ENCODE measurements at places on chromosomes 2 and 18. TPM values are rescaled to one million over a fixed set of nuclear protein-coding genes. Genes with fewer than 3 reads are reported as not detected.
A peak's percentile ranks its signal among the peaks of the same experiment; 100 is the strongest.

DNA sequence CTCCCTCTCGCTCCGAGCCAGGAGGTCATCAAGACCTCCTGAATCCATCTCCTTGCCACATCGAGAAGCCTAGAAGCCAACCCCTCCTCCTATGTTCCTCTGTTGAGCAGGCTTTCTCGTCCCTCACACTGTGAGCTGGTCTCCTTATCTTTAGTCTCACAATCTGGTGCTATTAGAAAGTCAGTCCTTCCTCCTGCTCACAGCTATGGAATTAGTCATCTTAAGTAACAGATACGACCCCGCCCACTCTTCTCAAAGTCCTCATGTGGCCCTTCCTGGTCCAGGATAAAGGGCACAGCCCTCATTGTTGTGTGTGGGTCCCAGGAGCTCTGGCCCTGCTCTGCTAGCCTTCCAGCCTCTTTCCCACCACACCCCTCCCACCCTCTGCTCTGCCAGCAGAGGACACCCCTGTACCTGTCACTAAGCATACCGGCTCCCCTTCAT is 41.4 kb upstream of the TRIB2 start:
- no peaks in the 10 kb centered on the region for H3K27me3 ChIP-seq
- H3K4me1 ChIP-seq, result no peaks in the 10 kb centered on the region
- no peak overlapping the region for H3K27ac ChIP-seq
- peaks cover 3% of the 10 kb centered on the region for H3K36me3 ChIP-seq
- no peak for DNase-seq

DNA sequence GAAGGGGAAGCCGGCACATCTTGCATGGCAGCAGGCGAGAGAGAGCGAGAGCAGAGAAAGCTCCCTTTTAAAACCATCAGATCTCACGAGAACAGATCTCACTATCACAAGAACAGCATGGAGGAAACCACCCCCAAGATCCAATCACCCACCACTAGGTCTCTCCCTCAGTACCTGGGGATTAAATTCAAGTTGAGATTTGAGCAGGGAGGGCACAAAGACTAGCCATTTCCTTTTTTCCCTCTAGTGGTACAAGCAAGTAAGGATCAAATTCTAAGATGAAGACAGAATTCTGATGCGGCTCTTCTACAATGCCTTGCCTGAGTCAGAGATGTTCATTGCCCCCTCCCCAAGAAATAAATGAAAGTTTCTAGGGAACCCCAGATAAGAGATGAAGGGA is 45.6 kb upstream of the ANKRD44 start:
- DNase-seq, result no peak
- peaks cover 44% of the 10 kb centered on the region for H3K4me1 ChIP-seq
- peaks cover 7% of the 10 kb centered on the region for H3K36me3 ChIP-seq
- no peak overlapping the region for H3K4me3 ChIP-seq
- H3K27me3 ChIP-seq, result no peaks in the 10 kb centered on the region

AKAIN1 gene
- not detected for total RNA-seq

GRCh38 chr2:38982498-38982897 is 92.8 kb downstream of the ARHGEF33 start:
- no peak overlapping the region for H3K4me3 ChIP-seq
- H3K27me3 ChIP-seq, result no peaks in the 10 kb centered on the region
- DNase-seq, result no peak
- H3K36me3 ChIP-seq, result peaks cover 15% of the 10 kb centered on the region
- no peak overlapping the region for H3K27ac ChIP-seq

DNA sequence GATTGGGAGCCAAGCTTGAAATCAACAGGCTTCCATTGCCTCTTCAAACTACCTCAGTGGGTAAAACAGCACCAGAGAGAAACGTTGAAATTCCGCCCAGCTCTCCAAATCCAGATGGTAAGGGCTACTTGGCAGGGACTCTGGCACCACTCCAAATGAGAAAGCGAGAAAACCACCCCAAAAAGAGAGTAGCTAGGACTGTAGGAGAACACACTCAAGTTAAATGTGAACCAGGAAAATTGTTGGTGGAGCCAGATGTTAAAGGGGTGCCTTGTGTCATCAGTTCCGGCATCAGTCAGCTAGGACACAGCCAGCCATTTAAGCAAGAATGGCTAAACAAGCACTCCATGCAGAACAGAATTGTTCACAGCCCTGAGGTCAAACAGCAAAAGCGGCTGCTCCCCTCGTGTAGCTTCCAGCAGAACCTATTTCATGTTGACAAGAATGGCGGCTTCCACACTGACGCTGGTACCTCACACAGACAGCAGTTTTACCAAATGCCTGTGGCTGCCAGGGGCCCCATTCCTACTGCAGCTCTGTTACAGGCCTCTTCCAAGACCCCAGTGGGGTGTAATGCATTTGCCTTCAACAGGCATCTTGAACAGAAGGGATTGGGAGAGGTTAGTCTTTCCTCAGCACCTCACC is 167.3 kb downstream of the ASXL3 start:
- no peak overlapping the region for H3K27ac ChIP-seq
- H3K36me3 ChIP-seq, result no peaks in the 10 kb centered on the region
- H3K4me1 ChIP-seq, result no peaks in the 10 kb centered on the region
- no peak for DNase-seq

DNAJC5G gene
- not detected for total RNA-seq

DNA sequence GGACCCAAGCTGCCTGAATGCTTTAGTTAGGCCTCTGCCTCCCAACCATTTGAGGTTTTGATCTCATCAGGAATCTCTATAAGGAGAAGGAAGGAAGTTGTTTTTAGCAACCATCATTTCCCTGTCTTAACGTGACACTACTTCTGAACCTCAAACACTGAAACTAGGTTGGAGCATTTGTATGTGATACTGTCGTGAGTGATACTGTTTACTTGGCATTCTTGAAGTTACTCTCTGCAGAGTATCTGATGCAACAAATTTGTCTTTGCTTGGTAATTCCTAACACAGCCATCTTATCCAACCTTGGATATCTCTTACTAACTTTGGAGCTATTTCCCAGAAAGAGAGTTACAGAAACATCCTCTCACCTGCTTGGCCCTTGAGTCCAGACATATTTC is 22.1 kb downstream of the TTLL4 start:
- no peak overlapping the region for H3K4me3 ChIP-seq
- H3K27me3 ChIP-seq, result no peaks in the 10 kb centered on the region
- peaks cover 16% of the 10 kb centered on the region for H3K4me1 ChIP-seq
- no peak for DNase-seq

SMYD5 gene
- 42.4 TPM for total RNA-seq

DNA sequence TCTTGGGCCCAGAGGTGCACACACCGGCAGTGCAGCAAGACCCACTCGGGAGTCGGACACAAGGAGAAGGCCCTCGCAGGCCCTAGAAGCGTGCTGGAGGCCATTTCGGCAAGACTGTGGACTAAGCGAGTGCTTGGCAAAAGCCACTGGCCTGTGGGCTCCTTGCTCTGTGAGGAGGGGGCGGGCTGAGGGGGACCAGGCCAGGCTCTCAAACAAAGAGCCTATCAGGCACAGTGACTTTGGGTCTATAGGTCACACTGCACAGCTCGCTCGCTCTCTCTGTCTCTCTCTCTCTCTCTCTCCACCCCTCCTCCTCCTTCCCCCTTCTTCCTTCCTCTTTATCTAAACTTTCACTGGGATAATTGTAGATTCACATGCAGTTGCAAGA is 23.6 kb upstream of the ZCCHC2 start:
- peaks cover 2% of the 10 kb centered on the region for H3K4me1 ChIP-seq
- H3K4me3 ChIP-seq, result no peak overlapping the region
- peaks cover 2% of the 10 kb centered on the region for H3K27me3 ChIP-seq
- H3K36me3 ChIP-seq, result no peaks in the 10 kb centered on the region

RAMP1 gene
- 0.25 TPM for total RNA-seq

DNA sequence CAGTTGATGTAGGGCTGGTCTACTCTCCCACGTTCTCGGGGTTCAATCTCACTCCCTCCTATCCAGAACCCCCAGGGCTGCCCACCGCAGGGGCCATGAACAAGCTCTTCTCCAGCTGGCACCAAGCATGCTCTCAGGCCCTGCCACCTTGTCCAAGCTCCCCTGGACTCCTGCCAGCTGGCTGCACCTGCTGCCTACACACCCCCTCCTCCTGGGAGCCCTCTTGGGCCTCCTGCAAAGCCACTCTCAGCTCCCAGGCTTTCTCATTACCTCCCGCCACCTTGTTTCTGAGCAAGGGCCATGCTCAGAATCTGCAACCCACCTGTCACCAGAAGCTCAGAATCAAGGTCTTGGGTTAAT is 56.0 kb downstream of the HDAC4 start:
- no peak overlapping the region for H3K4me3 ChIP-seq
- H3K36me3 ChIP-seq, result peaks cover 5% of the 10 kb centered on the region
- no peak overlapping the region for H3K27ac ChIP-seq
- DNase-seq, result no peak
- peaks cover 10% of the 10 kb centered on the region for H3K4me1 ChIP-seq
- H3K27me3 ChIP-seq, result no peaks in the 10 kb centered on the region

- H3K4me3 ChIP-seq, result no peak overlapping the region
- peaks cover 7% of the 10 kb centered on the region for H3K36me3 ChIP-seq
These were observed 114.2 kb downstream of the RBMS1 start for GRCh38 chr2:160379399-160379798.

- no peaks in the 10 kb centered on the region for H3K36me3 ChIP-seq
- H3K4me1 ChIP-seq, result no peaks in the 10 kb centered on the region
- H3K4me3 ChIP-seq, result no peak overlapping the region
- H3K27me3 ChIP-seq, result peaks cover 13% of the 10 kb centered on the region
These were observed 63.7 kb upstream of the CYRIA start for GRCh38 chr2:16729335-16729734.

DNA sequence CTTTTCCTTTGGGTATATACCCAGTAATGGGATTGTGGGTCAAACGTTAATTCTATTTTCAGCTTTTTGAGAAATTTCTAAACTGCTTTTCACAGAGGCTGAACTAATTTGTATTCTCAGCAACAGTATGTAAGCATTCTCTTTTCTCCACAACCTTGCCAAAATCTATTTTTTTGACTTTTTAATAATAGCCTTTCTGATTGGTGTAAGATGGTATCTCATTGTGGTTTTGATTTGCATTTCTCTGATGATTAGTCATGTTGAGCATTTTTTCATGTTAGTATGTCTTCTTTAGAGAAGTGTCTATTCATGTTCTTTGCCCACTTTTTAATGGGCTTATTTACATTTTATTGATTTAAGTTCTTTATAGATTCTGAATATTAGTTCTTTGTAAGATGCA is 145.5 kb downstream of the TRABD2A start:
- DNase-seq, result no peak
- no peaks in the 10 kb centered on the region for H3K27me3 ChIP-seq
- H3K27ac ChIP-seq, result no peak overlapping the region
- H3K4me3 ChIP-seq, result no peak overlapping the region

DNA sequence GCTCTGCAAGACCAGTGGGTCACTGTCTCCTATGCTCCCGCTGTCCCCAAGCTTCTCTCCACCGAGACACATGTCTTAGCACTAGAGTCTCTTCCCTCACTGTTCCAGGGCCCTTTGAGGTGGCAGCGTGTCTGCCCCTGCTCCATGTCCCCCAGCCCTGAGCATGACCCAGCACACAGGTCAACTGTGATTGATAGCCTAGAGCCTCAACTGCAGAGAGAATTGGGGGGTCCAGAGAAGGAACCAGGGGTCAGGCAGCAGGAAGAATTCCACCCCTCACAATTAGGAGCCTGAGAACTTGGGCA is 54.6 kb upstream of the ODC1 start:
- peaks cover 5% of the 10 kb centered on the region for H3K4me1 ChIP-seq
- no peak overlapping the region for H3K4me3 ChIP-seq
- no peaks in the 10 kb centered on the region for H3K36me3 ChIP-seq
- no peak for DNase-seq
- H3K27ac ChIP-seq, result no peak overlapping the region
- H3K27me3 ChIP-seq, result no peaks in the 10 kb centered on the region

BOLL gene
- total RNA-seq, result not detected

DNA sequence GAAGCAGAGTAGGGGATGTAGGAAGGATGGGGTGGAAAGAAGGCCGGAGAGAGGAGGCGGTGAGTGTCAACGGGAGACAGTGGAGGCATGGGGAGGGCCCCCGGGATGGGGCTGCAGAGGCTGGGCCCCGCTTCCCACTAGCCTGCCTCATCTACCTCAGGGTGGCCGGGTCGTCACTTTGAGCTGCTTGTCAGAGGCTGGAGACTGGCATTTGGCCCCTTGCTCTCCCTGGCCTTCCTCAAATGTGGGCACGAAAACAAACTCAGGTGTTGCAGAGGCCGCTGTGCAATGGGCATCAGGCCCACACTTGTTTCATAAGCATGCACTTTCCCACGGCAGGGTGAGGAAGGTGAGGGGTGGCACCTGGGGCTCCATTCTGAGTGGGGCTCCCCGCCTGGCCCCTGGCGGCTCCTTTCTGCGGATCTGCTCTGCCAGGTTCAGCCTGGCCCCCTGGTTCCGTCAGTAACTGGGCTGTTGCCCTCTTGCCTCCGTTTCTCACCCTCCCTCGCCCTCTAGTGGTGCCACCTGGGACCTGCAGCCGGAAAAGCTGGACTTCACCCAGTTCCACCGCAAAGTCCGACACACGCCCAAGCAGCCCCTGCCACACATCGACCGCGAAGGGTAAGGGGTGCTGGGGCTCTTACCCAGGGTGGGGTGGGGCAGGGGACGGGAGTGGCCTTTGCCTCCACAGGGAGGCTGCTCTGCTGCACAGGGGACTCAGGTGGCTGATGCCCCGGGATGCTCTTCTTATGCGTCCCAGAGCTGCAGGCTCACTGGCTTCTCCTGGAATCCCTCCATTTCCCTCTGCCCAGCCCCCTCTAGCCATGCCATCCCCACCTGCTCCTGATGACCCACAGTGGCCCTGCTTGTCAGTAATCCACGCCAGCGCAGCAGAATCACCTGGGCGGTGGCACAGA is 125.4 kb downstream of the CTIF start:
- H3K36me3 ChIP-seq, result peaks cover 2% of the 10 kb centered on the region
- H3K27ac ChIP-seq, result no peak overlapping the region
- H3K4me3 ChIP-seq, result no peak overlapping the region
- no peaks in the 10 kb centered on the region for H3K27me3 ChIP-seq
- DNase-seq, result peak; percentile 33

GRCh38 chr2:39913648-39914461 is 134.8 kb upstream of the THUMPD2 start:
- H3K36me3 ChIP-seq, result no peaks in the 10 kb centered on the region
- no peak overlapping the region for H3K4me3 ChIP-seq
- peaks cover 15% of the 10 kb centered on the region for H3K27me3 ChIP-seq
- no peak for DNase-seq

DNA sequence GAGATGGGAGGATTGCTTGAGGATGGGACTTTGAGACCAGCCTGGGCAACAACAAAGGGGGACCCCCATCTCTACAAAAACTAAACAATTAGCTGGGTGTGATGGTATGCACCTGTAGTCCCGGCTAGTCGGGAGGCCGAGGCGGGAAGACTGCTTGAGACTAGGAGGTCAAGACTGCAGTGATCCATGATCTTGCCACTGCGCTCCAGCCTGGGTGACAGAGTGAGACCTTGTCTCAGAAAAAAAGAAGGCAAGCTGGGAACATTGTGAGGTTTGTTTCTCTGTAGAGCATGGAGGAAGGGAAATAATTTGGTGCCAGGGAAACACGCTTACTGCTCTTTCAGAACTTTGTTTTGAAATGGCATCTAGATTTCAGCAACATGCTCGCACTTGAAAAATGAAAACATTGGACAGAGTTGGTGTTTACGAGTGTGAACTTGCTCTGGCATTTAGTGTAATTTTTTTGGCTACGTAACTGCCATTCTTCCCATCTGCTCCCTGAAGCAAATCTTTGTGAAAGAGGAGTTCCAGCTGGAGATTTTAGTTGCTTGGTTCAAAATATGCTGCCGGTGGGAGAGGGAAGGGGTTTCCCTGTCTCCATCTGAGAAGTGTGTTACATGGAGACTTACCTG is 125.6 kb upstream of the DLX2 start:
- H3K27ac ChIP-seq, result no peak overlapping the region
- no peak overlapping the region for H3K4me3 ChIP-seq
- peaks cover 8% of the 10 kb centered on the region for H3K4me1 ChIP-seq
- no peaks in the 10 kb centered on the region for H3K36me3 ChIP-seq
